Karpas-422 (cell line): ENCODE measurements at places on chromosomes 7 and 10.

DNA sequence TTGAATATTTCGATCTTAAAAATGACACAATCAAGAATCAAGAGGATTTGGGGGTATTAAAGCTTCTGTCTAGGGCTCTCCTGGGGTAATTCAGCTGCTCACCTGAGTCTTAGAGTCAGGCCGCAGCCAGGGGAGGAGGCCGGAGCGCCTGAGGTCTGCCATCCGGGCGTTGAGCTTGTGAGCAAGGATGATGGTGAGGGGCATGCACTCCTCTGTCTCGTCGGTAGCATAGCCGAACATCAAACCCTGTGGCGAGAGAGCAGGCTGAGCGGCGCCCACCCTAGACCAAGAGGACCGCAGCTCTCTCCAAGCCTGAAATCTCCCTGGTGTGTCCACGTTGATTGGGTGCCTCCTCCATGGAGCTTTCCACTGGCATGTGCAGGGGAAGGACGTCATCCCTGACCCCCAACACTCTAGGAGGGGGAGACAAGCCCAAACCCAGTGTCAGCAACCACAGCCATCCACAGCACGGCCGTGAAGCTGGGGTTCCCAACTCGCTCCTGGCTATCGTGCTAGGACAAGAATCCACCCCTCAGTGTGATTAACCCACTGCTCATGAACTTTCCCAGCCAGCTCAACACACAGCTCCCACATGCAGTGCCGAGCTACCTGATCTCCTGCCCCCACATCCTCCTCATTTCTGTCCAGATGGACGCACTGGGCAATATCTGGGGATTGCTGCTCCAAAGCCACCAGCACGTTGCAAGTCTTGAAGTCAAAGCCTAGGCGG lies 9.2 kb downstream of the MAT1A start:
- DNase-seq = no peak

DNA sequence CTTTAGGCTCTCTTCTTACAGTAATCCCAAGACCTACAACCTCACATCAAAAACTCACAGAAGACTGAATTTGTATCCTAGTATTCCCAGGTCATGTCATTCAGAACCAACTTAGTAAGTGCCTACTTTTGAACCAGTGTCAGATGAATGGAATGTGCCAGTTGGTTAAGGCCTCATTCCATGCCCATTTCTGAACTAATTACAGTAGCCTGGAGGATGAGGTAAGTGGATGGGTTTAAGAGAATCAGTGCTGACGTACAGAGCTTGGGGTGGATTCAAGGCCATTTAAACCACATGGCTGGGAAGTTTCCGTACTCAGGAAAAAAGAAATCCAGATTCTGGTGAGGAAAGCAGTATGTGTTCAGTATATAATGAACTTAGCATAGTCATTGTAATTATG lies 21.9 kb upstream of the FOXP2 start:
- DNase-seq = no peak

GRCh38 chr10:11891776-11892486 lies 68.8 kb downstream of the PROSER2 start:
- DNase-seq = no peak

DNA sequence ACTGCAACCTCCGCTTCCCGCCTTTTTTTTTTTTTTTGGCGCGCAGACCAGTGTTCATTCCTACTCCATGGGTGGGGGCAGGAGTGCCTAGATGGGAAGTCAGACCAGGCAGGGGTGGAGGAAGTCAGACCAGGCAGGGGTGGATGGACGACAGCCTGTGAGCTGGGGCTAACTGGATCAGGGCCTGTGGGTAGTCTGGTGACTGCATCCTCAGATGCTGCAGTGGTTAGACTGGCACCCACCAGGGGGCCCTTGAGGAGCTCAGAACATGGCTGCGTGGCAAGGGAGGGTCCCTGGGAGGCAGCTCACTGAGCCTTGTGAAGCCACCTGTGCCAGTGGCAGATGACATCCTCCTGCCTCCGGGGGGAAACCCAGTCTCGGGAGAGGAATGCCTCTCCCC lies 35.1 kb downstream of the RCC1L start:
- DNase-seq = peak; percentile 53

DNA sequence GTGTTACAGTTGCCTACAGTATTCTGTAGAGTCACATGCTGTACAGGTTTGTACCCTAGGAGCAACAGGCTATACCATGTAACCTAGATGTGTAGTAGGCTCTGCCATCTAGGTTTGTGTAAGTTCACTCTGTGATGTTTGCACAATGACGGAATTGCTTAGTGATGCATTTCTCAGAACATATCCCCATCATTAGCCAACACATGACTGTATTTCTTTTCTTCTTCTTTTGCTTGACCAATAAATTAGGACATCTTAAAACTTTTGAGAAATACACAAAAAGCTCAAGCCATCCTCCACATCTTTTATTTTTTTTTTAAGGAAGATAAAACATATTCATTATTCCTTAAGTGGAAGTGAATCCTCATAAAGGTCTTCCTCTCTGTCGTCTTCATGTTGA lies 5.4 kb upstream of the PFKFB3 start:
- no peak for DNase-seq
